ENCODE measurements at places on chromosomes 5 and 9.

DNA sequence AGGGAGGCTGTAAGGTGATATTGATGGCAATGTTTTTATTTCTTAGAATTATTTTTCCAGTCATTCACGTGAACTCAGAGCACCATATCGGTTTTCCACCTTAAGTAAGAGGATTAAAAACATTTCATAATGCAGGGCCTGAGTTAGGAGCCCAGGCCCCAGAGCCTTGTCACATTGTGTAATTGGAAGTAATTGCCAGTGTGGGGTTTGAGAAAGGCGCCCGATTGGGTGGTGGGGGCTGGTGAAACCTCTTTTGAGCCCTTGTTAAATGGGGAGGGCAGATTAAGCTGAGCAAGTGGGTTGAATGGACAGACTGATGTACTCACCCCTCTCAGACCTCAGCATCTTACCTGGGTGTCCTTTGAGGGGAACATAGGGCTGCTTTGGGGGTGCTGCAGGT is 116.7 kb upstream of the PITX1 start:
- no peak overlapping the region for H3K27ac ChIP-seq
- no peaks in the 10 kb centered on the region for H3K4me1 ChIP-seq
- H3K27me3 ChIP-seq = no peaks in the 10 kb centered on the region
- H3K36me3 ChIP-seq = no peaks in the 10 kb centered on the region
- DNase-seq = no peak

DNA sequence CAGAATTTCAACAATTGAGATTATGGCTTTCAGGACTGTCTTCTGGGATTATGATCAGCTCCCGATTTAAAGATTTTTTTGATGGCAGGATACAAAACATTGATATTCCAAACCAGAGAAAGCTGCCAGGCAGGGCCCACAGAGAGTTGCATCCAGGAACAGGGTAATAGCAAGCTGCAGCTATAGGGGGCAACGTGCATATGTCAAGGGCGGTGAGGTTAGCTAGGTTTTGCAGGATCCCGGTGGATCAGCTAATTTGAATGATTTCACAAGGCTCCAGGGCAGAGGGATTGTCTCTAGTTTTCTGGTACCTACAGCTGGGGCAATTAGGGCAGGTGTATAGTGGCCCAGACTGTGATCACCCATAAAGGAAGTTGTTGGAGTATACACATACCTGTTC is 339.4 kb downstream of the CHSY3 start:
- H3K36me3 ChIP-seq = no peaks in the 10 kb centered on the region
- no peaks in the 10 kb centered on the region for H3K27me3 ChIP-seq
- H3K4me3 ChIP-seq = no peak overlapping the region
- no peaks in the 10 kb centered on the region for H3K4me1 ChIP-seq

DNA sequence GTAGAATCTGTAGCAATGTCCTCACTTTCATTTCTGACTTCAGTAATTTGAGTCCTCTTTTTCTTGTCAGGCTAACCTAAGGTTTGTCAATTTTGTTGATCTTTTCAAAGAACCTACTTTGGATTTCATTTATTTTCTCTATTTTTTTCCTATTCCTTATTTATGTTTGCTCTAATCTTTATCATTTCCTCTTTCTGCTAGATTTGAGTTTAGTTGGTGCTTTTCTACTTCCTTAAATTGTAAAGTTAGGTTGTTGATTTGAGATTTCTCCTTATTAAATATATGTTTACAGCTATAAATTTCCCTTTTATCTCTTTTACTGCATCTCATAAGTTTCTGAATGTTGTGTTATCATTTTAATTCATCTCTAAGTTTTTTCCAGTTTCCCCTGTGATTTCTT is 75.1 kb upstream of the FAM120A start:
- H3K27me3 ChIP-seq = no peaks in the 10 kb centered on the region
- H3K36me3 ChIP-seq = no peaks in the 10 kb centered on the region
- no peak overlapping the region for H3K4me3 ChIP-seq
- no peak overlapping the region for H3K27ac ChIP-seq
- no peak for DNase-seq

DNA sequence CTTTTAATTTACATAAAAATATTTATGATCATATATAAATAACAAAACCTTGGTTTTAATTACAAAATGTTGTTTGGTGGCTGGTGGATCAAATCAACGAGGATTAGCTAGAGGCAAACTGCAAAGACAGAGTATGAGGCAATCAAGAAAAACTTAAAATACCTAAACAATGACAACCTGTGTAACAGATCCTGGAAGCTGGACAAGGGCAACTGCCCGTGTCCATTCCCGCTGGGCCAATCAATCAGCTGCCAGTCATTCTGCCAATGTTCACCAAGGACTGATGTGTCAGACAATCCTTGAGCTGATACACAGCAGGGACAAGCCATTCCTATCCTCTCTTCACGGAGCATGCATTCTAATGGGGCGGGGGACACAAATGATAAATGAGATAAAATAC is 3.2 kb upstream of the TENT4A start:
- H3K4me1 ChIP-seq = no peaks in the 10 kb centered on the region
- no peak overlapping the region for H3K27ac ChIP-seq
- DNase-seq = no peak
- no peak overlapping the region for H3K4me3 ChIP-seq
- H3K27me3 ChIP-seq = no peaks in the 10 kb centered on the region

GRCh38 chr5:31186672-31187267 is 6.7 kb upstream of the CDH6 start:
- no peak overlapping the region for H3K4me3 ChIP-seq
- no peaks in the 10 kb centered on the region for H3K4me1 ChIP-seq
- peak; percentile 81 for DNase-seq
- H3K36me3 ChIP-seq = no peaks in the 10 kb centered on the region
- H3K27ac ChIP-seq = no peak overlapping the region

DNA sequence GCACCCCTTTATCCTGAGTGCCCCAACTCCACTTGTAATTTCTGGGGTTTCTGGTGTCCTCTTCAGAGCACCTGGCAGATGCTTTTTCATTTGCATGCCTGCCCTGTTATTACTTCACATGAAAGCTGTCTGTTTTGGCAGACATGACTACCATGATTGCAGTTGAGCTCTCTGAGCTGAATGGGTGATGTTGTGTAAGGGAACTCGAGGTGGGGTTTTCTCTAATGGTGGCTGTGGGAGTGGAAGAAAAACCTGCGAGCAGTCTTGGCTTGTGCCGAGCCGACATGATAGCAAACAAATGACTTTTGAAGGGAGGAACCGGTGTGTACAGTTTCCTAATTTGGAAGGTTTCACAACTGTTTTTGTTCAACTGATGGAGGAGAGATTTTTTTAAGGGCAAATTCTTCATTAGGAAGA is 196.2 kb downstream of the AOPEP start:
- H3K36me3 ChIP-seq = no peaks in the 10 kb centered on the region
- peaks cover 37% of the 10 kb centered on the region for H3K4me1 ChIP-seq
- no peak for DNase-seq
- peak overlapping the region; percentile 89 for H3K27ac ChIP-seq

GRCh38 chr5:75006865-75007822 is 45.2 kb downstream of the GCNT4 start:
- H3K27ac ChIP-seq = no peak overlapping the region
- no peaks in the 10 kb centered on the region for H3K27me3 ChIP-seq
- H3K4me1 ChIP-seq = no peaks in the 10 kb centered on the region
- H3K36me3 ChIP-seq = no peaks in the 10 kb centered on the region

- no peak overlapping the region for H3K27ac ChIP-seq
- no peaks in the 10 kb centered on the region for H3K27me3 ChIP-seq
Measured at GRCh38 chr9:100884518-100884917, 144.0 kb upstream of the PLPPR1 start.

- H3K4me1 ChIP-seq = peaks cover 14% of the 10 kb centered on the region
- H3K4me3 ChIP-seq = peak overlapping the region; percentile 29
- H3K36me3 ChIP-seq = no peaks in the 10 kb centered on the region
- H3K27ac ChIP-seq = peak overlapping the region; percentile 69
Measured at GRCh38 chr5:16736158-16736995, 119.6 kb upstream of the RETREG1 start.

DNA sequence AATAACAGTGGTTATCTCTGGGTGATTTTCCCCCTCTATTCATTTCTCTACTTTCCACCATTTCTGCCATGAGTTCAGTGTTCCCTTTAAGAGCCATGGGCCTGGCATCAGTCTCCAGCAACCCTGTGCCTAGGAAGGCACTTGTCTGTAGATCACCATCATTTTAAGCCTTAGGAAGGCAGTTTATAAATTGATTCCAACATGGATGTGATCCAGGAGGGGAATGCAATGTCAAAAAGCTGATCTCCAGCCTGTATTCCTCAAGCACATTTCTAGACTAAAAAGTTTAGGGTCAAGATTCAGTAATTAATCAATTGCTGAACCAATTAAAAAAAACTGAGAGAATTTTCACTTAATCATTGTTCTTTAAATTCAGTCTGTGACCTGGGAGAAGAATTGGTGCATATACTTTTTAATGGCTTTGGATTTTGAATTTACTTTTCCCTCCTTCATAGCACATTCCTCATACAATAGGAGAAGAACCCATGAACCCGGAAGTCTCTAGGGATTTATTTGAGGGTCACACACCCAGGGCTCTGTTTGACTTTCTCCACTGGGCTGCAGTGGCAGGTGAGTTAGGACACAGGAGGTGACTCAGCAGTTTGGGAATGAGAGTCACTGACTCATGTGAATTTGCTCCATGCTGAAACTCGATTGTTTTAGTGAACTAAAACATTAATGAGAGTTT is 6.1 kb upstream of the ERMP1 start:
- peaks cover 21% of the 10 kb centered on the region for H3K4me1 ChIP-seq
- no peaks in the 10 kb centered on the region for H3K27me3 ChIP-seq
- no peaks in the 10 kb centered on the region for H3K36me3 ChIP-seq
- no peak overlapping the region for H3K4me3 ChIP-seq

DNA sequence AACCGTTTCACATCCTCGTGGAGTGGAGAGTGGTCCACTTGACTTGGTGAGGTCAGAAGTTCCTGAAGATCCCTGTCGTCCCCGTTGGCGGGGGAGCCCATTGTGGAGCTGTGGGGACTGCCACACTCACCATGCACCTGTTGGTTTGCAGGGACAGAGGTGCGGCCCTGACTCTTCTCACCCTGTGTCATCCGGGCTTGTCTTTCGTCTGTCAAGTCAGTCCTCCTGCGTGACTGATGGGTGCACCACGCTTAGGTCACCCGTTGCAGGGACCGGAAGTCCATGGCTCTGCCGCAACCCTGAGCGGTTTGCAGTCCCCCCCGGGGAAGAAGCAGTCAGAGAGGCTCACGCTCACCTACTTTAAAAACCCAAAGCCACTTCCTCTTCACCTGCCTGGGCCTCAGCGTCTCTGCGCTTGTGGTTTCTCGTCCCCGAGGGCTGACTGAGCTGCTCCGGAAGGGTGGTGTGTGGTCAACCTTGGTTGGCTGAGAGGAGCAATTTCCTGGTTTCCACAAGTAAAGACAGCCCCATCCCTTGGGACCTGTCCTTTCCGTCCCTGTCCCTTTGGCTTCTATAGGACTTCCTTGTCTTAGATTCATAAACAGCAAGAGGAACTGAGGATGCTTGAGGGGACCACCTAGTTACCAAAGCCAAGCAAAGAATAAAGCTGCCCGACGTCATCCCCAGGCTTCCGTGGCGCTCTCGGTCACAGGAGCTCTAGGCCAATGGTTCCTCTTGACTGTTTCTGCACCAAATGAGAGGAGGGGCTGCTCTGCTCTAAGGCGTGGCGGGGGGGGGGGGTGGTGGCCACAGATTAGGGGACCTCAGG is 53.2 kb downstream of the USP20 start:
- H3K36me3 ChIP-seq = no peaks in the 10 kb centered on the region
- H3K4me1 ChIP-seq = peaks cover 13% of the 10 kb centered on the region
- no peak overlapping the region for H3K4me3 ChIP-seq
- DNase-seq = no peak
- H3K27ac ChIP-seq = no peak overlapping the region

- no peak for DNase-seq
- no peak overlapping the region for H3K4me3 ChIP-seq
- no peaks in the 10 kb centered on the region for H3K27me3 ChIP-seq
- peaks cover 43% of the 10 kb centered on the region for H3K4me1 ChIP-seq
- H3K27ac ChIP-seq = no peak overlapping the region
Measured at GRCh38 chr9:133982971-133983720, 9.0 kb downstream of the VAV2 start.

- peaks cover 16% of the 10 kb centered on the region for H3K4me1 ChIP-seq
- no peak for DNase-seq
- H3K36me3 ChIP-seq = no peaks in the 10 kb centered on the region
- H3K4me3 ChIP-seq = no peak overlapping the region
Measured at GRCh38 chr5:60243713-60244112, 350.2 kb upstream of the PDE4D start.

GRCh38 chr5:180112181-180112861 is 40.8 kb upstream of the RNF130 start:
- no peak for DNase-seq
- no peak overlapping the region for H3K4me3 ChIP-seq
- H3K4me1 ChIP-seq = no peaks in the 10 kb centered on the region
- H3K27me3 ChIP-seq = no peaks in the 10 kb centered on the region
- no peaks in the 10 kb centered on the region for H3K36me3 ChIP-seq

DNA sequence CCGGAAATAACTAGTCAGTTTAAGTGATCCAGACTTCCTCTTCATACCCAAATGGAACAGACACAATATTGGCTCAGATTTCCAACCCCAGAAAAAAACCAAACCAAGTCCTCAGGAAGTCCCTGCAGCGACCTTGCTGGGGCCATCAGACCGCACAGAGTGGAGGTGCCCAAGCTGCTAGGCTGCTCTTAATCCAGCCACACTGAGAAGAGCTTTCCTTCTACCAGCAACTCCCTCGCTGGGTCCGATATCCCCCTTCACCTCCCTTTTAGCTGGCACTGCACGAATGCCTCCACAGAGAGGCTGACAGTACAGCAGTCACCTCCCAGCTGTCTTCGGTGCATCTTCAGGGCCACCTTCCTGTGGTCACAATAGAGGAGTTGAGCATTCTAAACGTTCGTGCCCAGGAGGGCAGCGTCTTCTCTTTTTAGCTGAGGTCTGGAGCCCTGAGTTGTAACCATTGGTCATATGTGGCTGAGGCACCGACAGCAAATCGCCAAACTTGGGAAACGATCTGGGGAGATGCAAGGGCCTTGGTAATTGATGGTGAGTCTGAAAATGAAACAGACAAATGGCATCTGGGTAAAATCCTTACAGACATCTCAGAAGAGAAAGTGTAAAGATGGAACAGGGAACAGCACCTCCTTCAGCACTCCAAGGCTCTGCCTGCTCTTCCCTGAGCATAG is 5.7 kb downstream of the NAIF1 start:
- DNase-seq = no peak
- H3K4me1 ChIP-seq = peaks cover 11% of the 10 kb centered on the region
- H3K27me3 ChIP-seq = no peaks in the 10 kb centered on the region

DNA sequence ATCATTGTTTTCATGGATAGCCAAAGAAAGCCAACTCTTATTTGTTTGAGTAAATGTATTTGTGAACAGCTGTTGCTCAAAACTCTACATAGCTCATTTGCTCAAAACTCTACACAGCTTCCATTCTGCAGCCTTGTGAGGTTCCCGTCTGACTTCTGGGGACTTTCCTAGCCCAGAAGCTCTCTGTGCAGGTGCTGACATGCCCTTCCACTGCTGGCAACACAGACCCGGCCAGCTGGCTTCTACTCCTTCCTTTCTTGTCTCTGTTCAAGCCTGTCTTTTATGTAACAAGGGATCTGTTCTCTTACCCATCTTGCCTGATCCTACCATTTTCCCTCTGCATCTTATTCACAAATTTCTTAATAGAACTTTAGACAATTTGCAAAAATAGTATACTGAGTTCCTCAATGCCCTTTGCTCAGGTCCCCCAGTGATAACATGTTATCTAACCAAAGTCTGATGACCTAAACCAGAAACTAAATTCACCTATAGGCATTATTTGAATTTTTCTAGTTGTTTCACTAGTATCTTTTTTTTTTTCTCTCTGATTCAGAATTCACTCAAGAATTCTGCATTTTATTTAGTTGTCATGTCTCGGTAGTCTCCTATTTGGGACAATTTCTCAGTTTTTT is 556.5 kb upstream of the SEMA6A start:
- DNase-seq = peak; percentile 82
- no peaks in the 10 kb centered on the region for H3K27me3 ChIP-seq
- H3K36me3 ChIP-seq = no peaks in the 10 kb centered on the region
- H3K4me1 ChIP-seq = peaks cover 27% of the 10 kb centered on the region
- no peak overlapping the region for H3K4me3 ChIP-seq
